Activated CD8-positive, alpha-beta T cell treated with anti-CD3 and anti-CD28 coated beads for 36 hours (primary cell): ENCODE measurements at places on chromosomes 16 and 17. TPM values are rescaled to one million over a fixed set of nuclear protein-coding genes. Genes with fewer than 3 reads are reported as not detected.

Gene TERB1
- 0.14 TPM for total RNA-seq

DNA sequence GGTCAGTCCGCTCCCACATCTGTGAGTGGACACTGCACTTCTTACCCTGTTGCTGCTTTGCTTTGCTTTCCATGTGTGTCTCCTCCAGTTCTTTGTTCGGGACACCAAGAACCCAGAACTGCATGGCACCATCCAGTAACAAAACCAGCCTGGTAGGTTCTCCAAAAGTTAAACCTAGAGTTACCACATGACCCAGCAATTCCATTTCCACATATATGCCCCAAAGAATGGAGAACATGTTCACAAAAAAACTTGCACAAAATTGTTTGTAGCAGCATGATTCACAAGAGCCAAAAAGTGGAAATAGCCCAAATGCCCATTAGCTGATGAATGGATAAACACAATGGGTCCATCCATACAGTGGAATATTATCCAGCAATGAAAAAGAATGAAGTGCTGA lies 10.3 kb upstream of the CCL22 start:
- no peak for DNase-seq

Gene FBXW10
- not detected for total RNA-seq

DNA sequence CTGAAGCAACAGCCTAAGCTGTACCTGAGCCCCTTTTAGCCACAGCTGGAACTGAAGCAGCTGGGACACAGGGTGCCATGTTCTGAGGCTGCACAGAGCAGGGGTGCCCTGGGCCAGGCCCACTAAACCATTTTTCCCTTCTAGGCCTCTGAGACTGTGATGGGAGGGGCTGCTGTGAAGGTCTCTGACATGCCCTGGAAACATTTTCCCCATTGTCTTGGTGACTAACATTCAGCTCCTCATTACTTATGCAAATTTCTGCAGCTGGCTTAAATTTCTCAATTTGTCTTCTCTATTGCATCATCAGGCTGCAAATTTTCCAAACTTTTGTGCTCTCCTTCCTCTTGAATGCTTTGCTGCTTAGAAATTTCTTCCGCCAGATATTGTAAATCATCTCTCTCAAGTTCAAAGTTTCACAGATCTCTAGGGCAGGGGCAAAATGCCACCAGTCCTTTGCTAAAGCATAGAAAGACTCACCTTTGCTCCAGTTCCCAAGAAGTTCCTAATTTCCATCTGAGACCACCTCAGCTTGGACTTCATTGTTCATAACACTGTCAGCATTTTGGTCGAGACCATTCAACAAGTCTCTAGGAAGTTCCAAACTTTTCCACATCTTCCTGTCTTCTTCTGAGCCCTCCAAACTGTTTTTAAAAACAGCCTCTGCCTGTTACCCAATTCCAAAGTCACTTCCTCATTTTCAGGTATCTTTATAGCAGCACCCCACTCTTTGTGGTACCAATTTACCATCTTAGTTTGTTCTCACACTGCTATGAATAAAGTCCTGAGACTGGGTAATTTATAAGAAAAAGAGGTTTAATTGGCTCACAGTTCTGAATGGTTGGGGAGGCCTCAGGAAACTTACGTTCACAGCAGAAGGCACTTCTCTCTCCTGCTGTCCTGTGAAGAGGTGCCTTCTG lies 49.8 kb downstream of the TMEM100 start:
- peak; percentile 2 for DNase-seq

Gene ACD
- 53.7 TPM for total RNA-seq

Gene SMCR8
- 12.9 TPM for total RNA-seq

Gene KRT16
- not detected for total RNA-seq

Gene CCL5
- 156 TPM for total RNA-seq

Gene ITGA2B
- total RNA-seq, result 1.1 TPM

GRCh38 chr17:17181666-17182597 lies 24.2 kb downstream of the PLD6 start:
- DNase-seq, result peak; percentile 38

Gene KRTAP4-5
- not detected for total RNA-seq

Gene CORO6
- 11.6 TPM for total RNA-seq

Gene DPEP3
- total RNA-seq, result 0.16 TPM
